ENCODE measurements at places on chromosomes 7 and 10.

- no peak for DNase-seq
- H3K27ac ChIP-seq: no peak overlapping the region
- H3K4me3 ChIP-seq: no peak overlapping the region
- H3K27me3 ChIP-seq: no peaks in the 10 kb centered on the region
- H3K4me1 ChIP-seq: no peaks in the 10 kb centered on the region
Measured at GRCh38 chr10:78455811-78456210, 422.1 kb downstream of the RPS24 start.

DNA sequence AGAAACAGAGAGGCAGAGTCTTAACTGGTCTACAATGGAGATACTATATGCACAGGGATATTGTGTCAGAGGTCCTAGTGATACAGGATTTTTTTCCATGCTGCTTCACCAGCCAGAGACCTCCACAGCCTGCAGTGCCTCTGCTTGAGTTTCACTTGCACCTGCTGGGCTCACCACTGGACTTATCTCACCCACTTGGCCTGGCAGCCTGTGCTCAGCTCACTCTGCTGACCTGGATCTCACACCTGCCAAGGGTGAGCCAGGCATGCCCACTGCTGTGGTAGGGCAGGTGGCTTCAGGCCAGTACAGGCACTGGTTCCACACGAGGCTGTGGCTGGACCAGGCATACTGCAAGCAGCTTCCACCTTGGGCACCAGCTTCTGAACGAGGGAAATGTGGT is 36.6 kb downstream of the PNLIPRP3 start:
- no peaks in the 10 kb centered on the region for H3K4me1 ChIP-seq
- no peak for DNase-seq
- H3K27ac ChIP-seq: no peak overlapping the region
- H3K36me3 ChIP-seq: no peaks in the 10 kb centered on the region

DNA sequence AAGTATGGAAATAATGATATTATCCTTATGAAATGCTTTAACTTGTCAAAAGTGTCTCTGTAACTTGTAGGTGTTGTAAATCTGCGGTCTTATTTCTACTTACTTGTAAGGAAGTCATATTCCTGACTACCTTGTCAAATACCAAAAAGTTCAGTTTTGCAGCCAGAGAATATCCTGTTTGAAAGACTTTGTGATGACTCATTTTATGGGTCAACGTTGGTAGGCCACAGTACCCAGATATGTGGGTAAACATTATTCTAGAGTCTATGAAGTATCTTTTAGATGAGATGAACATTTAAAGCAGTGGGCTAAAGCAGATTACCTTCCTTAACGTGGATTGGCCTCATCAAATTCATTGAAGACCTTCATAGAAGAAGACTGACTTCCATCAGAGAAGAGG is 195.3 kb downstream of the PPP1R9A start:
- no peaks in the 10 kb centered on the region for H3K27me3 ChIP-seq
- H3K4me1 ChIP-seq: no peaks in the 10 kb centered on the region
- no peak for DNase-seq
- H3K27ac ChIP-seq: no peak overlapping the region
- H3K4me3 ChIP-seq: no peak overlapping the region

DNA sequence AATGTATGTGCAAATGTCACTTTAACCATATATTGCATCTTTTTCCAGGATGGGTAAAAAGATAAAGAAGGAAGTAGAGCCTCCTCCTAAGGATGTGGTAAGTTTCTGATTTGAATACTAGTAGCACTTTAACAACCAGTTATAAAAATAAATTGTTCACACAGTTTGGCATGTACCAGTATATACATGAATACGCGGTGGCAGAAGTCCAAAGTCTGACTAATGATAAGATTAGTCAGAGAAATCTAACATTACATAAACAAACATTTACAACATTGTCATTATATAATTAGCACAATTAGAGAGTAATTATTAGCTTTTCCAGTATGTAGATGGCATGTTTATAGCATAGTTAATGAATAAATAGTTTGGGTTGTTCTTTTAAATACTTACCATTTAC is 4.1 kb downstream of the ARMC3 start:
- H3K27ac ChIP-seq: no peak overlapping the region
- H3K27me3 ChIP-seq: no peaks in the 10 kb centered on the region
- no peak overlapping the region for H3K4me3 ChIP-seq

DNA sequence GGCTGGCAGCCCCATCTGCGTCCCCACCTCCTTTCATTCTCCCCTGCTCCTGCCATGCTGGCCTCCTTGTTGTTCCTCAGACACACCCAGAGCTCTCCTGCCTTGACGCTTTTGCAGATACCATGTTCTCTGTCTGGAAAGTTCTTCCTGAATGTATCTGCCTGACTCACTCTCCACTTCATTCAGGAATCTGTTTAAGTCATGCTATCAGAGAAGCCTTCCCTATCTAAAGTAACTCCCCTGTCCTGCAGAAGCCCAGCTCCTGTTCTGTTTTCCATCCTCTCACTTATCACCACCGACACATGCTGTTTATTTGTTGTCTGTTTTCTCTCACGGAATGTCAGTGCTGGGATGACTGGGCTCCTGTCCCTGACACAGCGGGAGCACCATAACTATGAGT is 82.0 kb downstream of the AFAP1L2 start:
- H3K4me3 ChIP-seq: no peak overlapping the region
- H3K4me1 ChIP-seq: peaks cover 5% of the 10 kb centered on the region
- no peak overlapping the region for H3K27ac ChIP-seq

- no peaks in the 10 kb centered on the region for H3K36me3 ChIP-seq
- H3K4me3 ChIP-seq: no peak overlapping the region
- DNase-seq: no peak
- H3K27ac ChIP-seq: no peak overlapping the region
- peaks cover 31% of the 10 kb centered on the region for H3K4me1 ChIP-seq
Measured at GRCh38 chr10:649445-649797, 40.0 kb downstream of the DIP2C start.

GRCh38 chr10:1154531-1155295 is 98.5 kb downstream of the WDR37 start:
- no peak overlapping the region for H3K27ac ChIP-seq
- no peaks in the 10 kb centered on the region for H3K36me3 ChIP-seq
- no peak overlapping the region for H3K4me3 ChIP-seq

DNA sequence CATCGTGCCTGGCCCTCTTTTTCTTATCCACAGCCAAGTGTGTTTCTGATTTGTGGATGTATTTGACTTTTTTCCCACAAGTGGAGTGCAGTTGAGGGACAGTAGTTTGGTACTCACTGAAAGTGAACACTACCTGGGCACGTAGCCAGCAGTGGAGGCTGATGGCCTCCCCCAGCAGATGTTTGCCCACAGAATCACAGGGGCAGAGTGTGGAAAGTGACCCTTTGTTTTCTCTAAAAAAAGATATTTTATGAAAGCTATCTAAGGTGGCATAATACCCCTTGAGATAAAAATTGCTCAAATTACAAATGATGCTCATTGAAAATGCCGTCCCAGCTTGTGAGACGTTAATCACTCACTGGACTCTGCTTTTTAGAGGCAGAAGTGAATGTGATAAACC is 29.1 kb downstream of the WDR37 start:
- no peaks in the 10 kb centered on the region for H3K36me3 ChIP-seq
- no peak overlapping the region for H3K4me3 ChIP-seq
- no peak for DNase-seq
- no peaks in the 10 kb centered on the region for H3K4me1 ChIP-seq
- H3K27me3 ChIP-seq: no peaks in the 10 kb centered on the region
- no peak overlapping the region for H3K27ac ChIP-seq

DNA sequence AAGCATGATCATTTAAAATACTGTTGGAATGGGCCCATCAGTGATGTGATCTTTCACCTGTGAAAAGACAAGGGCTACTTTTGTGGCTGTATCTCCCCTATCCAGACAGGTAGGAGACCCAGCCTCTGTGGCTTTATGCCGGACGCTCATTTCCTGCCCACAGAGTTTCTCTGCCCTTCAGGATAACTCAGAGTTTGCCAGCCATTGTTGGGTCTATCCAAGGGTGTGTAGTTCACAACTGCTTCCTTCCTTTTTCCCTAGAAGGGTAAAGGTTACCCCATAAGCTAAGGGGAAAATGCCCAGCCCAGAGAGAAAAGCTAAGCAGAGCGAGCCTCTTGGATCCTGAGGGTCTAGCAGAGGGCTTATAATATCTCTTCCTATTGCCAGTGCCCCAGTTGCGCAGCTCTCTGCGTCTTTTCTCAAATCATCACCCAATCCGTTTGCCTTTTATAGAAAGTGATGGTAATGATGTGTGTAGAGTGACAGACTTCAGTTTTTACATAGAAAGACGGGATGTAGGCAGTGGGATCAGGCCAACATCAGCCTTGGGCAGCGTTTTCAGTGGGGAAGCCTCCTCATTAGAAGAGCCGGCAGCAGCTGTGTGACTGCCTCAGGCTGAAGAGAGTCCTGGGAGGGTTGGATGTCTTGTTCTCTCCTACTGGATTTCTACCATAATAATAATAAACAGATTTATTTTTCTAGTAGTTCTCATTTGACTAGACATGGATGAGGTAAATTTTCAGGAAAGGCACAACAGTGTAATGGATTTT is 80.5 kb downstream of the MET start:
- no peak overlapping the region for H3K27ac ChIP-seq
- no peaks in the 10 kb centered on the region for H3K36me3 ChIP-seq
- DNase-seq: no peak

All from vagina (tissue), 2 donors.